ENCODE measurements at places on chromosomes 16 and 17.

DNA sequence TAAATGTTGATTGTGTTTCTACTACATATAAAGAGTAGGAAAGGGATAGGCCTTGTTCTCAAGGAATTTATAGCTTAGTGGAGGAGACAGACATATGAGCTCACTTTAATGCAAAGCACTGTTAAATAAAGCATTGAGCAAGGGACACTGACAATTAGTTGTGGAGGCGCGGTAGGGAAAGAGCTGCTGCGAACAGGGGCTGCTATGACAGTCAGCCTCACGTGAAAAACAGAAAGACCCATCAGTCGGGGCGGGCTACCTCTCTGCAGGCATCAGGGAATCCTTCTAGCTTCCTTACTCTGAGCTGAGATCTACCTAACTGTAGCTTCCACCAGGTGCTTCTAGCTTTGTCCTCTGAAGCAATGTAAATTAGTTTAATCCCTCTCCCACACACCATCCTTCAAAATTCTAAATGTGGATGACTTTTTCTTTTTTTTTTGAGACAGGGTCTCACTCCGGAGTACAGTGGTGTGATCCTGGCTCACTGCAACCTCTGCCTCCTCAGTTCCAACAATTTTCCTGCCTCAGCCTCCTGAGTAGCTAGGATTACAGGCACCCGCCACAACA is 129.9 kb upstream of the ZFHX3 start:
- DNase-seq, result no peak

DNA sequence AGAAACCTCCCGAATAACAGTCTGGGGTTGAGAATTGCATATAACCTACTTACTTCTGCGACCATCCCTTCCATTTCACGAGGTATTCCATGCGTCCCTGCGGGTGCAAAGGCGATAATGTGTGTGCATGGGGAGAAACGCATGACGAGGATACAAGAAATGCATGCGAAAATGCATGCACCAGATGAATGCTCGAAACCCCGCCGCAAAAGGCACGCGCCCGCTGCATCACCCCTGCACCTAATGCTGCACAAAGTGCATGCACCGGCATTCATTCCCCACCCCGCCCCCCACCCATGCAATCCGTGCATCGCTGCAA is 474 bp downstream of the CBX8 start:
- no peak for DNase-seq

- DNase-seq, result no peak
These were observed 39.9 kb downstream of the RAI1 start for GRCh38 chr17:17721140-17721668.

- no peak for DNase-seq
These were observed 178.4 kb downstream of the CCDC182 start for GRCh38 chr17:57566721-57567120.

- no peak for DNase-seq
These were observed 641 bp downstream of the COG8 start for GRCh38 chr16:69338557-69339288.

GRCh38 chr16:87461466-87461991 is 31.3 kb downstream of the ZCCHC14 start:
- peak; percentile 22 for DNase-seq

DNA sequence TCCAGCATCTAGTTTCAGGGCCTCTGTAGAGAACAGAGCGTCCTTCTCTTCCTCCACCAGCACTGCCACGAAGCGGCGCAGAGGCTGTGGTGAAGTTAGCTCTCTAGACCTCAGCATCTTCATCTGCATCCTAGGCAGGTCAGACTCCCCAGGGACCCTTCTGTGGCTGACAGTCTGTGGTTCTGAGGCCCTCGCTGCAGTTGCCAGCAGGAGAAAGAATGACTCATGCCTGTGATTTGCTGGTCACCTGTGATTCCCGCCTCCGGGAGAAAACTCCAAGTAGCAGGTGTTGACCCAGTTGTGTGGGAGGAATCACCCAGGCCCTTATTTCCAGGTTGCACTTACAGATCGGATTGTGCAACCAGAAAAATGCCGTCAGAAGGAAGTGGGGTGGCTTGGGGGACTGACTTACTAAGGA is 117.3 kb upstream of the CACNG5 start:
- DNase-seq, result no peak

GRCh38 chr16:5604770-5605169 is 507.2 kb upstream of the EEF2KMT start:
- DNase-seq, result peak; percentile 2

- no peak for DNase-seq
These were observed 62.6 kb upstream of the ERN1 start for GRCh38 chr17:64192589-64192988.

DNA sequence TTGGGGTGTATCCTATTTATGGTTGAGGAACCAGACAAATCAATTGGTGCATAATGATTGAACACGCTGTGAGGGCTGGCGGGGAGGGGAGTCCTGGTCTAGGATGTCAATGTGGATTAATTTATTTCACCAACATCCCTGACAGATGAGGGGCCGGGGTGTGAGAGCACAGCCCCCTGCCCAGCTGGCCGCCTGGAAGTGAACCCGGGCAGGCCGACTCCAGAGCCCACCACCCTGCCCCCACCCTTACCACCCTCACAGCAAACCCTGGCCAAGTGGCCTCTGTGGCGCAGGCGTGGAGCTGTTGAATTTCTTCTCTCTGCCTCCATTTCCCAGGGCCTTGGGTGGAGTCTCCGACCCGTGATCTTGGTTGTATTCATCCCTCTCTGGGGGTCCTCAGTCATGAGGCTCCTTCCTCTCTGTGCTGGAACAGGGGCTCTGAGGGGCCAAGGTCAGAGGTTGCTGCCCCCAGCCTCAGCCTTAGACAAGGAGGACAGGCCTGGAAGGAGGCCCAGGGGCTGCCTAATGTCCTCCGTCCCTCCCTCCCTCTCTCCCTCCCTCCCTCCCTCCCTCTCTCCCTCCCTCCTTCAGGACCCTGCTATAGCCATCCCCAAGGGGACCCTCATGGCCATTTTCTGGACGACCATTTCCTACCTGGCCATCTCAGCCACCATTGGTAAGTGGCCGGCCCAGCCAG is 12.6 kb downstream of the SLC12A3 start:
- DNase-seq, result no peak

DNA sequence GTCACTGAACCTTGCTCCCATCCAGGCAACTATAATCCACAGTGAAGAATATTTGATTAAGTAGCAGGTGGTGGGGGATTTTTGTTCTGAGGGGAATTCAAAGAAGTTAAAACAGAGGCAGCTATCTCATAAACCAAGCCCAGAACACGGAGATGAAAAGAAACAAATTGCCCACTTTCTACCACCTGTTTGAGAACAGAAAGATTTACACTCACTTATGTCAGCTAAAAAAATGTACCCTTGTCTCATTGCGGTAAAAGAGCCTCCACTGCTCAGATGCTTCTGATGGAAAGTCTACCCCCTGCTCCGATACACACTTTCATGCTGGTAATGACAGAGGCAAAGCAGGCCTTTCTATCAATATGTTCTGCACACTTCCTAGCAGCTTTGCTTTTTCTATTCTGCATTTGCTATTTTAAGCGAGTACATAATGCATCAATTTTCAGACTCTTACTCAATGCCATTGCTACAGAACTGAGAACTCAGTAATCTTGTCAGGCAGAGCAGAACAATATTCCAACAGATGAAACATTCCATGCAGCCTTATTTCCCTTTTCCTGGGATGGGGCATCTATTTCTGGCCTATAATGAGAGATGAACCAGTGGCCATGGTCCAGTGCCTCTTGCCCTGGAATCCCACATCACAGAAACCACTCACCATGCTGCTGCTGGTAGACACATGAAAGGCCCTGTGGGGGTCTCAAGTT is 29.0 kb downstream of the CDK5R1 start:
- no peak for DNase-seq

DNA sequence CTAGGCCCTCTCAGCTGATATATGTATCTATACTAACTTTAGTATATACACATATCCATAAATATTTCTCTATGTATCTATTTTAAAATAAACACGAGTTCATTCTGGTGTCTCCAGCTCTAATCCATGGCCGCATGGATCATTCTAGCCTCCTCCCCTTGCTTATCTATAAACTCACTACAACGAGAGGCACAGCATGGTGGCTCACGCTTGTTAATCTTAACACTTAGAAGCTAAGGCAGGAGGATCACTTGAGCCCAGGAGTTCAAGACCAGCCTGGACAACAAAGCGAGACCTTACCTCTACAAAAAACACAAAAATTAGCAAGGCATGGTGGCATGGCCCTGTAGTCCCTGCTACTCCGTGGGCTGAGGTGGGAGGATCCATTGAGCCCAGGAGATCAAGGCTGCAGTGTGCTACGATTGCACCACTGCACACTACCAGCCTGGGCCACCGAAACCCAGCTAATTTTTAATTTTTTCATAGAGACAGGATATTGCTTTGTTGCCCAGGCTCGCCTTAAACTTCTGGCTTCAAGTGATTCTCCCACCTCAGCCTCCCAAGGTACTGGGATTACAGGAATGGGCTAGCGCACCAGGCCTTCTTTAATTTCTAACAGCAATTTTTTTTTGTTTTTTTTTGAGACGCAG is 3.9 kb upstream of the ZNF207 start:
- DNase-seq, result no peak

DNA sequence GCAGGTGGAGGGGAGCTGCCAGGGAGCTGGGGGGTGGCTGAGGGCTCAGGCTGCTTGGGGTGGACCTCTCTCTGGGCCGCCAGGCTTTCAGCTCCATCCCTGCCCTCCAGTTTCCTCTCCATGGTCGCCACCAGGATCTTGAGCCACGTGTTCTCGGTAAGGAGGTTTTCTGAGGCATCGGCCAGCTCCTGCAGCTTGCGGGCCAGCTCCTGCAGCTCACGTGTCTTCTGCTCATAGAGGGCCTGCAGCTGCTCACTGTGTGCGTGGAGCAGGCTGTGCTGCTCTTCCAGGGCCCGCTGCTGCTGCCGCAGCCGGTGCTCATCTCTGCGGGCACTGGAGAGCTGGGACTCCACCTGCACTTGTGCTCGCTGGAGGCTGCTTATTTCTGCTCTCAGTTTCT is 11.0 kb downstream of the SNN start:
- no peak for DNase-seq

- DNase-seq, result no peak
These were observed 33.9 kb downstream of the CMTM4 start for GRCh38 chr16:66662445-66663194.

- DNase-seq, result peak; percentile 55
These were observed 31.5 kb downstream of the SIAH1 start for GRCh38 chr16:48353565-48354163.

DNA sequence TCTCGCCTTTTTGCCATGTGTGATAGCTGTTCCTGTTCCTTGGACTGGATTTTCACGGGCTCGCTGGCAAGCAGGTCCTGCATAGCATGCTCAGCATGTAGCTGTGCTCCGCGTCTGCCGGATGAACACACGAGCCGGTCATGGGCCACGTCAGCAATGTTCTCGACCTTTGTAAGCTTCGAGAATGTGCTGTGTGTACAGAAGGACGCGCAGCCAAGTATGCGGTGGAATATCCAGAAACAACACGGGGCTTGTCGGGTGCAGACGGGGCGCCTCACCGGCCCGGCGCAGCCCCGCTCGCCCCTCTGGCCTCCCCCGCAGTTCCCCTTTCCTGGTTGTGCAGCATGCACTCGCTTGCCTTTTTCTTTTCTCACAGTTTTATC is 42.2 kb downstream of the RPTOR start:
- no peak for DNase-seq

GRCh38 chr16:1950559-1950958 is 3.9 kb downstream of the RPL3L start:
- no peak for DNase-seq

DNA sequence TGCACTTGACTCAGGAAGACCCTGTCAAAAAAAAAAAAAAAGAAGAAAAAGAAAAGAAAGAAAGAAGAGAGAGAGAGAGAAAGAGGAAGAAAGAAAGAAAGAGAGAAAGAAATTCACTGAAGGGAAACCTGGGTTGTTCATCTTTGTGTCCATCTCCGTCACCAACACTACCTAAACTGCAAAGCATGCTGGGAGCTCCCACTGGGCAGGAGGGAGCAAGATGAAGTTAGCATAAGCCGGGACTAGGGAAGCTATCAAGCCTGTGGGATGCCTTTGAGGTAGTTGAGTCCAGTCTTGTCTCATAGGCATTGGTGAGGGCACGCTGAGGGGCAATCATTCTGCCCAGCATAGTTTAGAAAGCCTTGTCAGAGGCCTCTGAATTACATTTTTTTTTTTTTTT is 7.6 kb upstream of the CBFB start:
- DNase-seq, result no peak

DNA sequence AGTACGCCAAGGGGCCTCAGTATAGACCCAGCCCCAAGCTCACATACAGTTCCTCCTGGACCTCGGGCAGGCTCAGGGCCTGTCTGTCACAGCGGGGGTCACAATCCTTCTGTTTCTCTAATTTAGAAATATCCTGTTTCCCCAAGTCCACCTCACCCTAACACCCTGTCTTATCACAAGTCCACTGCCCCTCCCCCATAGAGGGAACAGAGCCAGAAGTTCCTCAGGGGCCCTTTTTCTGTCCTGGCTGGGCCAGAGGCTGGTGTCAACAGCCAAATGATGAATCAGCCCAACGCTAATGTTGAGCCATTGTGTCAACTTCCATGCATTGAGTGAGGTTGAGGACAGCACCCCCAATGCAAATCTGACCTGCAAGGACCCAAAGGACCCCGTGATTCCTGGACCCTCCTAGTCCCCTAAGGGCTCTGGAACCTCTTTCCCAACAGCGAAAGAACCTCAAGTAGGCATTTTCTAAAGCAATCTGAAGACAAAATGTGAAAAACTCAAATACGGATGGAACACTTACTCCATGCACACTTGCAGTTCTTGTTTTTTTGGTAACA is 58.6 kb downstream of the PECAM1 start:
- no peak for DNase-seq
